ENCODE measurements at places on chromosomes 3 and 15. TPM values are rescaled to one million over a fixed set of nuclear protein-coding genes. Genes with fewer than 3 reads are reported as not detected.

Gene CD96
- 0.82 TPM for total RNA-seq

Gene PCCB
- total RNA-seq: 24.4 TPM

Gene GOLGA6B
- not detected for total RNA-seq

Gene EIF2A
- total RNA-seq: 114 TPM

Gene CLRN1
- not detected for total RNA-seq

Gene RARRES1
- 118 TPM for total RNA-seq

Gene CFAP20DC
- 0.35 TPM for total RNA-seq

Gene UBAP1L
- total RNA-seq: 4.4 TPM

- no peak for DNase-seq
These were observed 3.3 kb upstream of the UBL7 start for GRCh38 chr15:74464216-74464615.

DNA sequence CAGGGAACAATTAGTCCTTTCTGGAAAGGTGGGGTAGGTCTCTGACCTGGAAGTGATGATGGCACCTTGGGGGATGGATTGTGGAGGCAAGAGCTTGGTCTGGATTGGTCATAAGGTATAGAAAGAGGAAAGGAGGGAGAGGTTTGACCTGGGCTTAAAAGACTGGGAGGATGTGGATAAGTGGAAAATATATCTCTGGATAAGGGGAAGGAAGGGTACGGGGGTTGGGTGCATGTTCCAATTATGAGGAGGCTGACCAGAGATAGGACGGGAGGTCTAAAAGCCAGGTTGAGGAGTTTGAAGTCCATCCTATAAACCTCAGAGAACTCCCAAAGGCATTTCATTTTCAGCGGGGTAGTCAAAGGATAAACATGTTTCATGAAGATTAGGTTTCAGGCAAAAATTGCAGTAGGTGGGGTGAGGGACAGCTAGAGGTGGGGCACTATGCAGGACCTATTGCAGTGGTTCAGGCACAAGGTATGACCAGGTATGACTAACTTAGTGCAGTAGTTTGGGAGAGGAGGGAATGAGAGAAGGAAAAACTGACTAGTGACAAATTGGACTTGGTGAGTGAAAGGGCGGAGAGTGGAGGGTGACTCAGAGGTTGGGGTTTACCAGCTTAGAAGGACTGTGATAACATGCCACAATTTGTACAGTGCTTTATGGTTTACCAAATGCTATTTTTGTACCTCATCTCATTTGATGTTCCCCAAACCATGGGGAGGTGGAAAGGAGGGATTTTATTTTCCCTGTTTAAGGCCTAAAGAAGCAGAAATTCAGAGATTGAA lies 10.7 kb downstream of the PDE8A start:
- no peak for DNase-seq

DNA sequence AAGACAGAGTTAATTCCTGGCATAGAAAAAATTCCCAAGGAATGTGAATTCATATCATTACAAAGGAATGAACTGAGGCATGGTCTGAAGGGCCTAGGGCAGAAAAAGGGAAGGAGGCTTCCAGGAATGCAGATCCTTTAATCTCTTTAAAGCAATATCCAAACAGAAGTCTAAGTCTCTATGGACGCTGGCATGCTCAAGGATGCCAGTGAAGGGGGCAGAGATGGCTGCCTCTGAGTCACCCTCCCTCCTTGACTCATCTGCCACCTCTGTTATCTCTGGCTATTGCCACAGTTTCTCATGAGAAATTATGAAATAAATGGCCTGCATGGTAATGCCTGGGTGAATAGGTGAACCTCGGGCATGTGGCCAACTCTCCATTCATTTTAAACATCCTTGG lies 96.3 kb upstream of the BCL6 start:
- no peak for DNase-seq

DNA sequence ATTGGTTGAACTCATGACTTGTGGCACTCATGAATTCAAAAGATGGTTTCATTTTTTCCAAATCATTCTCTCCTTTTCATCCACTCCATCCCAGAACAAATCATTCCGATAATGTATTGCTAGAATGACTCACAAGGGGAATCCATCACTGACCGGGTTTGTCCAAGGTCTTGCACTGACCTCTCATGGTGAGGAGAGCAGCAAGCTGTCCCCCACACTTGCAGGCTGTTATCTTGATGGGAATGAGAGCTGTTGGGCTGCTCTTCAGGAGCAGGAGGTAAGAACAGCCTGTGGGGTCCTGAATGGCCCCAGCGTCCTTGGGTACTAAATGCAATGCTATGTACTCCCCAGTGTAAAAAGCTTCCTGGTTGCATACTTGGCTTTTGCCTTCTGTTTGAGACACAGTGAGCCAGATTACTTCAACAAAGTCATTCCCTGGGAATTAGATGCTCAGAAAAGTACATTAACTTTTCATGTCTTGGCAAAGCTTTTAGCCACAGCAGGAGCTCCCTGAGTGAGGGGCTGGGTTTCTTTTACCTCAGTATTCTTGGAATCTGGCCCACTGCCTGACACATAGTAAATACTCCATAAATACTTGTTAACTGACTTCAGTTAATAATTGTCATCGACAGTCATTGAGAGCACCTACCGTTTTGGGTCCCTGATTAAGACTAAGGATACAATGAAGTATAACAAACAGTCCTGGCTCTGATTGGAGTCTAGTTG lies 24.1 kb downstream of the CCNL1 start:
- no peak for DNase-seq

DNA sequence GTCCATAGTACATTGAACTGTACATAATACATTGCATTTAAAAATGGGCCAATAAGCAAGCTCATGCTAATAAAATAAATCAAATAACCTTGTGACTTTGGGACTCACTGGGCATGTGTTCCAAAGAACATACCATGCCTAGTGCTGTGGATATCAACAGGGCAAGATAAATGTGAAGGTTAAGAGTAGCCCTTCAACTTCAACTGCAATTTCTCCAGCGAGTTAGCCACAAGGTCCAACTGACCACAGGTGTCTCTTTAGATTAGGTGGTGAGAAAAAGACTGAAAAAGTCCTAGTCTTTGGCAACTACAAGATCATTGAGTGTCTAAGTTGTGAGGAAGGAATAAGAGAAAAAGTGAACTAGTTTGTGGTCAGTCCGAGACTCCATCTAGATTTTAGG lies 78.3 kb upstream of the ATP11B start:
- DNase-seq: no peak

- no peak for DNase-seq
These were observed 389.0 kb upstream of the ALCAM start for GRCh38 chr3:104977719-104978118.

- no peak for DNase-seq
These were observed 265.3 kb downstream of the ERC2 start for GRCh38 chr3:56202997-56203396.

DNA sequence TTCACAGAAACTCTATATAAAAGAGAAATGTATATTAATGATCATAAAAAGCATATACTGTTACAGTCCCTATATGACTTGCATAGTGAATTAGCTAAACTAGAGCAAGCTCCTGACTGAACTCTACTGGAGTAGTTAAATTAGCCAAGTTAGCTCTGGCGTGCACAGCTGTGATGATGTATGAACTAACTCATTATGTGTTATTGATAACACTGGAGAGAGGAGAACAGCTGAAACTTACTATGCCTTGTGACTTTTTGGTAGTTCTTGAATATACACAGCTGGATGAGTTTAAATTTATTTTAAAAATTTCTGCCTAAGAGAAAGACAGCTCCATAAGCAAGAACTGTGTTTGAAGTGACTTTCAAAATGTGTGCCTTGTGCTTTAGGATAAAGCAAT lies 8.1 kb downstream of the TIPARP start:
- no peak for DNase-seq

DNA sequence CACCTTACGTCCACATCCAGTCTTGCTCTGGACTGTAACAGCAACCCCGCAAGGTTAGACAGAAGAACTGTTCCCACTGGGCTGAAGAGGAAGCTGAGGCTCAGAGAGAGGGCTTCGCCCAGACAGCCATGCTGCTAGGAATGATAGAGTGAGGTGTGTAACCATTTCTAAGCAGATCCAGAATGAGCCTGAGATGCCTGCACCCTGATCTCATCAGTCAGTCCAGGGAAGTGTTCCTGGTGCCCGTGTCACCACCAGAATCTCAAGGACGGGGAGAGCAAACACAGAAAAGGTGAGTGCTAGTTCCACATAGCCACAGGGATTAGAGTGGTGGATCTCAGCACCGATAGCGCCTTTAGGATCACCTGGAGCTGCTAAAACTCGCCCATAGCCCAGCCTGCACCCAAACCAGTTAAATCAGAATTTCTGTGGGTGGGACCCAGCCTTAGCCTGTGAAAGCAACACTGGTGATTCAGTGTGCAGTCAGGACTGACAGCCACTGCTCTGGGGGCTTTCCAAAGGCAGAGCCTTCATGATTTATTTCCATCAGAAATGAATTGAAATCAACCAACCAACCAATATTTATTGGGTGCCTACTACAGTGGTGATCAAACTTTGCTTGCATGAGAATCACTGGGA lies 12.3 kb downstream of the ISLR start:
- no peak for DNase-seq

DNA sequence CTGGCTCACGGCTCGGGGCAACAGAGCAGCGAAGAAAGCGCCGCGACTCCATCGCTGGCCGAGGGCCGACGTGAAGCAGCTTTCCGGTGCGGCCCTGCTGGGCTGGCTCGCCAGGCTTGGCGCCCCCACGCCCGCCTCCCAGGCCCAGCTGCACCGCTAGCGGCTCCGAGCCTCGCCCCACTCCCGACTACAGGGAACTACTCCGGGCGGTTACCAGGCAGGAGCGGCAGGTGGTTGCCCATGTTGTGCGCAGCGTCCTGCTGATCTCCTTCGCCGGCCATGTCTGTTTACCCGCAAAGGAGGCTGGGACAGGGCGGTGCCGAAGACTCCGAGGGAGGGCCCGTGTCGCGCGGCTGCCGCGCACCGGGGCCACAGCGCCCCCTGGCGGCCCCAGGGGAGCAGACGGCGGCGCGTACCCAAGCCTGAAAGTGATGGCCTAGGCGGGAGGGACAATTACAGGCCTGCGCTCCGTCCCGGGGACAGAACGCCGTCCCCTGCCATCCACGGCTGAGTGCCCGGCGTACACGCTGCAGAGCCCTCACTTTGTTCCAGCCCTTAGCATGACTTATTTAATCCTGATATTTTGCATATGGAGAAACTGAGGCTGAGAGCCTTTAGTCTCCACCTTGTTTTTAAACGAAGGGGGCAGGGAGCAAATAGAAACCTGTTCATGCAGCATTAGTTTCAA lies at the start of gene CRBN:
CRBN (minus strand) TSS at position 285 of the 688 bp plus-strand sequence; CDS start at position 281, 4 bp downstream.
- DNase-seq: peak; percentile 86

DNA sequence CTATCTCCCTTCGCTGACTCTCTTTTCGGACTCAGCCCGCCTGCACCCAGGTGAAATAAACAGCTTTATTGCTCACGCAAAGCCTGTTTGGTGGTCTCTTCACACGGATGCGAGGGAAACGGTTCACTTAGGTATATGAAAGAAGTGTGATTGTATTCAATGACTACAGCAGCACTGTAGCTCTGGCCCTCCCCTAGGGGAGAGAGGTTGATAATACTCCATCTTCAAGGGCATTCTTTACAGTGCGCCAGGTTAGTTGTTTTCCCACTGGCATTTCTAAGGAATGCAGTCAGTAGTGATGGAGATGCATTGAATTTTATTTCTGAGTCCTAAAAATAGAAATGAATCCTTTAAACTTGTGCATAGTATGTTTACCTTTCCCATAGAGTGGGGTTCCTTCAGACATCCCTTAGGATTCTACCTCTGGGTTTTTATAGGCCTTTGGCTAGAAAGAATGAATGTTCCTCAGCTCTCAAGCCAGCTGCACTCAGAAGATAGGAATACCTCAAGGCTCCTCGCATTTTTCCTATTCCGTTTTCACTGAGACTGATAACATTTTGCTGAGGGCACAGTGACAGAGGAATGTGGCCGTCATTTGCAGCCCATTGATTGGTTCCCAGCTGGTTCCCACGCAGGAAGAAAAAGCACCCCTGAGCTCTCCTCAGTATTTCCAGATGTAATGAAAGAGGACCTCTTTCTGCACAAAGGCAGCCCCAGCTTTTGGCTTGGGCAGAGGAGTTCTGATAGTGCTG lies 131.8 kb upstream of the C2CD4B start:
- no peak for DNase-seq

GRCh38 chr15:40845036-40845435 lies 1.2 kb downstream of the SPINT1 start:
- DNase-seq: no peak

- DNase-seq: no peak
These were observed 234.1 kb upstream of the FEZF2 start for GRCh38 chr3:62607287-62608029.

DNA sequence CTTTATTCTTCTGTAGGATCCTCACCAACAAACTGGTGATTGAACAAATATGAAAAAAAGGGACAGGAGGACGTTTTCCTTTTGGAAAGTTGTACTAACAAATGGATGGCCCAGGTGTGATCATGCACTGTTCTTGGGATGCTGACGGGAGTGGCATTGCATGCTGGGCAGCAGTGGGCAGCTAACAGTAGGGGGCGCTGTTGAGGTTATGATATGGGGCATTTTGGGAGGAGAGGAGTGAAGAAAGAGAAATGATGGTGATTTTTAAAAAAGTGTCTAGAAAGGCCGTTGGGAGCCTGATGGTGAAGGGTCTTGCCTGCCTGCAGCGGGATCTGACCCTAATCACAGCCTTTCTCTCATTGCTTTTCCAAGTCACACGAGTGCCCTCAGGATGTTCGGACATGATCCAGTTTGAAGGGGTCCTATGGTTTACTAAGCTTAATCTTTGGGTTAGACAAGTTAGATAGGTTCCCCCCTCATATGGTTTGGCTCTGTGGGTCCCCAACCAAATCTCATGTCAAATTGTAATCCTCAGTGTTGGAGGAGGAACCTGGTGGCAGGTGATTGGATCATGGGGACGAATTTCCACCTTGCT lies 46.2 kb upstream of the PRTG start:
- no peak for DNase-seq

DNA sequence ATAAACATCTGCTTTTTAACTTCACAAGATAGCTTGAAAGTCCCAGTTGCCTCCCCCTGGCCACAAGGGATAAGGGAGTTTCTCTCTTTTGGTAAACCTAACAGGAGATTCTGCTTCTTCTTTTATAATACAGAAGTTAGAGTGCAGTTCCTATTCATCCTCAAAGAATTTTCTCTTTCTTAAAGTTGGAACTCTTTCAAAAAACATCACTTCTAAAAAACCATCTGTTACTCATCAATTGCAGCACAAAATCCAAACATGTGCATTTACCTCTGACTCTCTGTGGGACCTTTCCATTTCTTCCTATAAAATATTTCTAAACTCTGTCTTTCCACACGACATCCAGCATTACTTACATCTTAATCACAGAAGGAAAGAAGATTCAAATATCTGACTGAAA lies 5.1 kb downstream of the DPH6 start:
- no peak for DNase-seq

DNA sequence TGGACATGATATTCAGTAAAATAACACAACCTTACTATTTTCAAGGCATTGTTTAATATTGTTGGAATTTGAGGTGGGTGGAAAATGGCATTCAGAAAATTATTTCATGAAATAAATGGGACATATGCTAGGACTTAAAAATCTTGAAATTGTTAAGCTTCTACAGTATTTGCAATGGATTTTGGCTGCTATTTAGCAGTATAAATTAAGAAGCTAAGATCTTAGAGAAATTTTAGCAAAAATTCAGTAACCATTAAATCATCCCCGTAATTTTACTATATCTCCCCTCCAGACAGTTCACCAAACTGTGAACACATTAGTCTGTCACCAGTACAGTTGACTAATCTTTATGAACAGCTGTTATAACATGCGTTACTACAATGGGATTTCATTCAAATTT lies 8.2 kb downstream of the DIPK2A start:
- DNase-seq: no peak

- no peak for DNase-seq
These were observed 19.9 kb upstream of the ABHD2 start for GRCh38 chr15:89068325-89068784.

- no peak for DNase-seq
These were observed 19.1 kb upstream of the EPB42 start for GRCh38 chr15:43239732-43240491.

Data from ovary (tissue), 10 donors.